ENCODE measurements at places on chromosomes 5 and 9.

GRCh38 chr5:67526793-67527192 is 330.2 kb upstream of the CD180 start:
- no peak for DNase-seq

DNA sequence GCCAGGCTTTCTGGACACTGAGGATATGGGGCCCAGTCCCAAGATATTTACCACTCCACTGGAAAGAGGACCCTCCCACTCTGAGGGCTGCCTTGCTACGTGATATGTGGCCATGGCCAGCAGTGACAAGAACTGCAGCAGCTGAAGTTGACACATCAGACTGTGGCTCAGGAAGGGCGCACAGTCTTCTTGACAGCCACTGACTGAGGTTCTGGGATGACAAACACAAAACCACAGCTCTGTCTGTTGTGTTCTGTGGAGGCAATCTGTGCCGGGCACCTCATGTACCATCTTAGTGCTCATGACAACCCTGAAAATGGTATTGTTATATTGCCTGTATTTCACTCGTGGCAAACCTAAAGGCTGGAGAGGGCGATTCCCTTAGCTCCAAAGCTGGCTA is 16.9 kb downstream of the FSTL4 start:
- DNase-seq = no peak

- no peak for DNase-seq
Observed at GRCh38 chr5:40041452-40041851, 616.7 kb upstream of the DAB2 start.

DNA sequence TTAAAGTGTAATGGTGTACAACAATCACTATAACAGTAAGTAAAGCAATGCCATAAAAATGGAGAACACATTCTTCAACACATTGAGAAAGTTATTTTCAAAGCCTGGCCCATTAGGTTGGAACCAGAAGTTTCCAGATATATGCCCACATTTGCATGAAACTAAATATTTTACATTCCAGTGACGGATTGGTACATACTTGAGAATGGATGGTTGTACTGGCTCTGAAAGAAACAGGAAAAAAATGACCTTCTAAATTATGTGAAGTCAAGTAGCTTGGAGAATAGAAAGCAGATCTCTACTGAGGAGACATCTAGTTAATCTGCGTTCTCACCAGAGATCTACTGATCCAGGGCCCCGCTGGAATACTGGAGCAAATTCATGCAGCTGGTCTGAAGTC is 1037.0 kb downstream of the NR2F1-AS1 start:
- DNase-seq = no peak

DNA sequence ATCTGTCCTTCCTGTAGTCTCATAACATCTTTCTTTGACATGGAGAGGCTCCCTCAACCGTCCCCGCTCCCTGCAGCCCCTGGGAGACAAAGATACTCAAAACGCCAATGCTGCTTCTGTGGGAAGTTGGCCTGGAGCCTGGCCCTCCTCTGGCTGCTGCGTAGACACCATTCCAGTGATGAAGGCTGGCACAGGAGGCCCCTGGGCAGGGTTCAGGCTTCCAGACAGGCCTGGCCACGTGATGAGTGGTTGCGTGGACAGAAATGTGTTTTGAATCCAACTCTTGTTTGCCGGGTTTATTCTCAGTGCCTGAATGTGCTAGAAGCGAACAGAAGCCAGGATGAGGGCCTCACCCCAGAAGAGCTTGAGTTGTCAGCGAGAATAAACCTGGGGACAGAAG is 43.2 kb upstream of the NKX2-5 start:
- no peak for DNase-seq

GRCh38 chr5:88226881-88227450 is 41.7 kb downstream of the TMEM161B start:
- no peak for DNase-seq

DNA sequence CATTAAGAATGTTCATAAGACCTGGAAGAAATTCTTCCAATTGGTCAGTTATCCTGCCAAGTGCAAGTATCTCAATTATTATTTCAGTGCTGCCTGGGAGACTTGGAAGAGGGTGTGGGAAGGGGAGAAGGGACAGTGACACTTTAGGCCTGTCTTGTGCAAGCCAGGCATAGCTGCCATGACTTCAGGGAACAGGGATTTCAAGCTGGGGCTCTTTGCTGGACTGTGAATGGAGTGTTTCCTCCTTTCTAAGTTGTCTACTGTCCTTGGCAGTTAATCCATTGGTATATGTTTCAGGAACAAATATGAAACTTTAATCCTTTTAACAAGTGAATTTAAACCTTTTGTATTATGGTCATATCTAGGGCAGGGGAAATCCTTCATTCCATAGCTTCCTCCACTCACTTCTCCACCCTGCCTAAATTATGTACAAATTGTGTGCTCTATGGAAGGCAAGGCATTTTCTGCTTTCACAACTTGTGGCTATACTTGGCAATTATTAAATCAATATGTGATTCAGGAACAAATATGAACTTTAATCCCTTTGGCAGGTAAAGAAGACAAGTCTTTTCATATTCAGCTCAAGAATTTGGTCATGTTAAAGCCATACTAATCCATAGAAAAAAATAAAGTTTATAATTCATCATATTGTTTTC is 72.7 kb upstream of the IL33 start:
- DNase-seq = no peak

DNA sequence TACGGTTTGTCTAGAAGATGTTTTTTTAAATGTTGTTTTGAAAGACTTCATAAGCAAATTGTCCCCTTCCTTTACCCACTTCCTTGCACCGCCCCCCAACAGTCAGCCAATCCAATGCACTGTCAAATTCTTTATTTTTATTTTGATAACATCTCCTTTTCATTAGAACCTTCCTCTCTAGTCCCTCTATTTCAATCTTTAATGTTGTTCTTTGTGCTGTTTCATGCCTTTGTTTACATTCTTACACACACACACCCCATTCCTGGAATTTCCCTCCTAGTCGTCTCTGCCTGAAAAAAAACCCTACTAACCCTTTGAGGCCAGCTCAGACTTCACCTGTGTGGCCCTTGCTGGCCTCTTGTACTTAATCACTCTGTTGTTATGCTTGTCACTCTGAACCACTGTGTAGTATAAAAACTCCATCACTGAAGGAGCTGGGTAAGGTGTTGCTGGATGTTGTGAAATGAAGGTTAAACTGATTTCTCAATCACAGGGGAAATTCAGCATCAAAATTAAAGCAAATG is 133.4 kb downstream of the UGCG start:
- DNase-seq = no peak

DNA sequence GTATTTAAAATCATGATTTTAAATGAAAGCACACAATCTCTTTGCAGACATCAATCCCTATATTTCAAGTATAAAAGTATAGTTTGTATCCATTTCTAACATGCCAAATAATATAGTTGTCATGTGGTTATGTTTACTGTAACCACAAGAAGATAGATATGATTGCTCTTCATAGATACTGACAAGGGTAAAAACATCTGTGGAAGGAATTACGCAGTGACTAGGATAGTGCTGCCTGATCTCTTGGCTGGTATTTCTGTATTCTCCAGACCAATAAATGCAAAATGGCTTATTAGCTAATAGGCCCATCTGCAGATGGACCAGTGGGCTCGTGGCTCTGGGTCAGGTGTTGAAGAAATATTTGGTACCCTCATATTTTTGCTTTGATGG is 34.9 kb upstream of the FBN2 start:
- no peak for DNase-seq

GRCh38 chr5:759111-759751 is 25.3 kb downstream of the ZDHHC11B start:
- DNase-seq = no peak

- no peak for DNase-seq
Observed at GRCh38 chr5:133079048-133079447, 27.2 kb downstream of the HSPA4 start.

DNA sequence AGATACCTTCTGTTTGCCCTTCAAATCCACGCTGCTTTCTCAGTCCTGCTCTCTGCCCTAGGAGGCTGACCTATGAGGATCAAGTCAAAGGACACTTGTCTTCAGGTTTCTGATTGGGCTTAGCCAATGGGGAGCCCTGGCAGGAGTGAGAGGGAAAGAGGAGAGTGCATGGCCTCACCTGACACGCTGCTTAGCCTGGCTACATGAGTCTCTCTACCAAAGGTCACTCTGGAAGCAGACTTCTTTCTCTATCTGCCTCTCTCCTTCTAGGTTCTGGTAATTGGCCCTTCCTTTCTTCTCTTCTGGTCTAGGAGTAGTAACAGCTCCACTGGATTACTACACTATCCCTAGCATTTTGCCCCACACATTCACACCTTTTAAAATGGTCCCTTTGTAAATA is 13.1 kb downstream of the ARSB start:
- no peak for DNase-seq

DNA sequence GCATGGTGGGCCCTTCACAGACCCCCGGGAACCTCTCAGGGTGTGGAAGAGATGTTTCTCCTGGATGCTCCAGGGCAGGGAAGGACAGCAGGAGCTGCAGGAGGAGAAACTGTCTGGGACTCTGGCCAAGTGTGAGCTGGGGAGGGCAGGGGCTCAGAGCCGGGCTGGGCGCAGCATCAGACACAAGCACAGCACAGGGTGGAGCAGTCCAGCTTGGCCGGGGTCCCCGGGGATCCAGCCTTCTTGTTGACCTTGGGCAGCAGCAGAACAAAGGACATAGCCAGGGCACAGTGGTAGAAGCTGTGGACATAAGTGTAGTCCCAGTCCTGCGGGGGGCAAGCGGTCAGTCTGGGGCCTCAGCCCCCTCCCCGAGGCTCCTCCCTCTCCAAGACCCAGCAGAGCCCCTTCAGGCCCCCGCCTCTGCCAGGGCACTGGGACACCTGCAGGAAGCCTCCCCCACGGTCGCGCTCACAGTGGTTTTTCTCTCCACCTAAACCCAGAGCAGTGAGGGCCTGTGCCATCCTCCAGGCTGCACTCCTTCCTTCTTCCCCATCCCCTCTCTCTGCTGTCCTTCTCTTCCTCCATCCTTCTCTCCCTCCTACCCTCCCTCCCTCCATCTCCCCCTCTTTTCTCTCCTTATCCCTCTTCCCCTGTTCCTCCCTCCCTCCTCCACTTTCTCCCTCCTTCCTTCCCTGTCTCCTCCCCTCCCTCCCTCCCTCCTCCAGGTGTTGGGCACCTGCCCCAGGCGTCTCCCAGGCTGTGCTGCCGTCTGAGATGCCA is 10.1 kb downstream of the MYMK start:
- DNase-seq = no peak

DNA sequence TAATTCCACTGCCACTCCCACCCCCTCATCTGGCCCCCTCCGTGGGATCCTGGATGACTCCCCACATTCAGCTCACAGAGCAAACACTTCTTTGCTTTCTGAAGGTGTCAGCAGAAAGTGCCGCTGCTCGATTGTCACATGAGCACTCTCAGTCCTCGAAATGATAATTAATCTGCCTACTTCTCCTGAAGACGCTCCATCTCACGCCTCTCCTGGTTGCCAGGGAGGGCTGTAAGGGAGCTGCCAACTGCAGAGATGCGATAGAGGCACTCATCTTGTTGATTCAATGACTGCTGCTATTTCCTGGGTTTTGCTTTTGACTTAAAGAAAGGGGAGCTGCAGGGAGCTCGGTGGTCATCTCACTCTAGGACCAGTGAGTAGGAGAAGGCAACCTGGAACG is 206.5 kb downstream of the DAB2IP start:
- no peak for DNase-seq

DNA sequence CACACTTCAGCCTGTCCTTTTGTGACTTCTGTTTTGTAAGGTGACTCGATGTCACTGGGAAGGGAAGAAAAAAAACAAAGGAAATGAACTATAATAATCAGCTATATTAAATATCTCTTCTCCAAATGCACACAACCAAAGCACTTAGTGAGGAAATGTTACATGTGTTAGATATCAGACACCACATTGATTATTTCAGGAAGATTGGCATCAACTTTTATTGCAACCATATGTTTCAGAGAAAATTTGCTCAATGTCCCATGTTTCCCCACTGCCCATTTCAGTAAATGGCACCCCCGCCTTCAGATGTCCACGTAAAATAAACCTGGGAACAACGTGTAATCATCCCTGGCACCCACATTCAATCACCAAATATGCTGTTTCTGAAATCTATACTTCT is 151.8 kb downstream of the EPB41L4A start:
- DNase-seq = no peak

DNA sequence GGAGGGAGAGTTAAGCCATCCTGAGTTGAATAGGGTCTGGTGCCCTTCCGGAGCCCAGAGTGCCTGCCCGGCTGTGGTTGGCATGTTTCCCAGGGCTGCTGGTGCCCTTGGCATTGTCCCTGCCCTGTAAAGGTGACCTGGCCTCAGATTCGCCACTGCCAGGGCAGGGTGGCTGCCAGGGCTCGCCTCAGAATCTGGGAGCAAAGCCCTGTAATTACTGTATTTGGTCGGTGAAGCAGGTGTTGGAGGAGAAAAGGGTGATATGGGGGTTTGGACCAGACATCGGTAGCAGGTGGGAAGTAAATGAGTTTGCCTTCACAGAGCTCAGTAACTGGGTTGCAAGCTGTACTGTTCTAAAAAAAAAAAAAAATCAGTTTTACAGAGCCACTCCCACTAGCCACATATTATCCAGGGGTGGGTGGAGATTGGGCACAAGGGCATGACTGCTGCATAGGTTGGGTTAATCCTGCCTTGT is 47.6 kb downstream of the RGS3 start:
- DNase-seq = no peak

DNA sequence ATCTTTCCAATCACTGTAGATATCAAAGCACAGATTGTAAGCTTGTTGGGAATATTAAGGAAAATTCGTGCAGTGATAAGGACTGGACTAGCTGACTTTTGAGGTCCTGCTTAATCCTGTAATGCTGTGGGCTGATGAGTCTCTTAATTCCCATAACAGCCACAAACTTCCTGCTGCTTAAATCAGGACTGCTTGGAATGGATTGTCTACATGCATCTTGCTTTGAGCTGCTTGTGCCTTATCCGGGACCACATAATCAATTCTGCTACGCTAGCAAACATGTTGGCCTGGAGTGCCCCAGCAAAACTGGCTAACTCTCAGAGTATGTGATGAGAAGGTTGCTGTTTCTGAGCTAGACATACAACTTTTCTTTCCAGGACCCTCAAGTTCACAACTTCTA is 79.6 kb downstream of the SNCAIP start:
- DNase-seq = no peak

- DNase-seq = no peak
Observed at GRCh38 chr9:93406371-93406770, 45.1 kb upstream of the FAM120A start.

DNA sequence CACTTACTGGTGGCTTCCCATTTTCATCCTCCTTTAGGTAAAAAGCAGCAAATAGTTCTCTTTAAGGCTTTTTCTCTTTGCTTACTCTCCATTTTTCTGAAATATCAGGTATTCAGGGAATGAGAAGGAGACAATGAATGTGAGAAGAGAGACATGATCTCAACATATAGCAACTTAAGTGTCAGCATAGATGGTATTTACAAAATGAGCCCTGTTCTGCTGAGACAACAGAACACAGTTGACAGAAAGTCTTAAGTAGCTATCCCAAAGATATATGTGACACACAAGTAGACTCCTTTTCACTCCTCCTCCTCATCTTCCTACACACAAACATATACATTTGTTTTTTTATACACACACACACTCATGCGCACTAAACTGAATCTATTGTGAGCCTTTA is 649.3 kb upstream of the WWC1 start:
- DNase-seq = no peak

Measured in HEK293T (cell line).